H4 (cell line): ENCODE measurements at places on chromosomes 3 and 15. TPM values are rescaled to one million over a fixed set of nuclear protein-coding genes. Genes with fewer than 3 reads are reported as not detected.

DNA sequence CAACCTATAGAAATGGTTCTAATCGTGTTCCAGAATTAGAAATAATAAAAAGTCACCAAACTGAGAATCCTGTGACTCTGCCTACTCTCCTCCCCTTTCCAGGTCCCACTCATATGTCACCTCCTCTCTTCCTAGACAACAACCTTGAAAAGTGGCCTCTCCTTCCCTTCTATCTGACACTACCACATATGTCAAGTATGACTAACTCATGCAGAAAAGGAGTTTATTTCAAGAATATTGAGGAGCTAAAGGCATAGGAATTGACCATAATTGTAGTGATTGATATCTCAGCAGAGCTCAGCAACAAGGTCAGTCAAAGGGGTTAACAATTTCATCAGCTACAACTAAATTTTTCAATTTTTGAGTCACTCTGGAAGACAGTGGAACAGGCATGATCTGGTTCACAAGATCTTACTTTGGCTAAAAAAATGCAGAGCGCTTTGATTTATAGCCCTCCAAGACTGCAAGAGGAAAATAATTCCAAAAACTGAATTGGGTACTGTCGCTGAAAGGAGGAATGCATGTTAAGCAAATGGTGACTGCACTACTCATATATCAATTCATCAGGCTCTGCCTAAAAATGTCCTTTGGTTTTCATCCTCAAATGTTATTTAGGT, 160.6 kb upstream of the ARHGEF26 start:
- no peak for DNase-seq

DNA sequence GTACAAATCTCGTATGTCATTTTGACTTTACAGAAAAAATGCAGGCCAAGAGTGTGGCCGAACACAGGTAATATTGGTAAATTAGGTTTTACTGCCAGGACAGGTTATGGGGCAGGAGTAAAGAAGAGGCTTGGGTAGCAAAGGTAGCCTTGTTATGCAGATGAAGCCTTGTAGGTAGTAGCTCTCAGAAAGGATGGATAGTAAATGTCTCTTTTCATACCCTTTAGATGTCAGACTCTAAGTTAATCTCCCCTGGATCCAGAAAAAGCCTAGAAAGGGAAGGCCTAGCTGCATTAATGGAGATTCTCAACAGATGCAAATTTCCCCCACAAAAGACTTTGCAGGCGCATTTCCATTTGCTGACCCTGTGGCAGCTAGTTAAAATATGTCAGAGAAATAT, 1445.1 kb upstream of the CADM2 start:
- DNase-seq: no peak

GRCh38 chr3:6228958-6229683, 631.8 kb upstream of the GRM7 start:
- no peak for DNase-seq

DNA sequence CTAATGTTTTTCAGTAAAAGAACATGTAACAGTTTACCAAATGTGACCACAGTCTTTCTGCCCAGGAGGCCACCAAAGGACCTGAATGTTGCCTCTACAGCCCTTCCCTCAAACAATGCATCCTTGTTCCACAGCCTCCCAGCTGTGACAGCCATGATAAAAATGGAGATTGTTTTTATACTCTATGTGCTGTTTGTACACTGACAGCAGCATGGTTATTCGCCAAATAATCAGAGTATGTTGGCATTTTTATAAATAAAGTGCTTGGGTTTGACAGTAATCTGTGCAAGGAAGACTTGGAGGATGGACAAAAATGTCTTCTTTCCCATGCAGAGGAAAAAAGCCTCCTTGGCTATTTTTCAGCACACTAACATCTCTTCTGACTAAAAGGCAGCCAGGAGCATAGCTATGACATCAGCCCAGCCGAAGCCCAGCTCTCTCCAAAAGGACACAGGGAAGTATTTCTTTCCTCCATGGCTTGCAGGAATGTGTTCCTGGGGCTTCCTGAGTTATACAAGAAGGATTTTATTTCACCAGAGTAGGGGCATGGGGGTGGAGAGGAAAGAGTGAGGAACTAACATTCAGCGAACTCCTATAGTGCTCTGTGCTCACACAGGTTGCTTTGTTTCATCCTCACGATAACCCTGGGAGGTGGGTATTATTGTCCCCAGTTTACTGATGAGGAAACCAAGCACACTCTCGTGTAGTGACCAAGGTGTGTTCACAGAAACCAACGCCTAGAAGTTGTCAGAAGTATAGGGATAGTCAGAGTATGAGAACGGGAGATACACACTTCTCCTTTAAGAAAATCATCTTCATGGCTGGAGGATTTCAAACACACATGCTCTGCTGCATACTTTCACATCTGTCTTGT, 339.7 kb downstream of the MECOM start:
- DNase-seq: peak; percentile 25

GRCh38 chr3:12027184-12027846, 23.1 kb downstream of the SYN2 start:
- no peak for DNase-seq

DNA sequence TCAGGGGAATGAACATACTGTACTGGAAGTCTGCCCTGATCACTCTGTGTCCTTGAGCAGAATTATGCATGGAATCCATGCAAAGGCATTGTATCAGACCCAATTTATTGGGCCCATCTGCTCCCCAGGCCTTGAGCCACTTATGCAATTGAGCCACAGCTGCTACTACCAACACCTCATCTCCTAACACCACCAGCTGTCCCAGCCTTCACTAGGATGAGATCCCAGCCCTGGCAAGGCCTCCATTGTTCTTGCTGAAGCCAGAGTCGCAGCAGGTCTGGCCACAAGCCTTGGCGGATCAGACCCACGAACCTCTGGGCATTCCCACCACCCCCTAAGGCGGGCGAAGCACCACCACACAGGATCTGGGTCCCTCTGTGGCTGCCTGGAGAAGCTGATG, 9.2 kb upstream of the NME9 start:
- no peak for DNase-seq

- DNase-seq: no peak
These were observed 49.8 kb downstream of the EXOG start for GRCh38 chr3:38545983-38546382.

GRCh38 chr3:185484296-185484695, 14.5 kb downstream of the TMEM41A start:
- DNase-seq: no peak

DNA sequence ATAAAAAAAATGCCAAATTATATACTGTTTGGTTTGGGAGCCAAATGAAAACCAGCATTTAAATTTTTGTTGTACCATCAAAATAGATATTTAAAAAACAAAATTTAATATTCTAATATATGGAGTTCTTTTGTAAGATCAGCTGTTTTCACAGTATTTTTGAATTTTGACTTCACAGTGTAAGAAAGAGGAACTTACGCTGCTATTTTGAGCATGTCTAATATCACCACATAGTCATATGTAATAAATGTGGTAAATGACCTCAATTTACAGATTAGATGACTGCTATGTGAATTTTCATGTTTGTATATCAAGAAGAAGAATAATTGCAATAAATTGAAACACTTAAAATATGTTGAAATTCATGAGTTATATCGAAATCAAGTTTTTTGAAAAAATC, 189.6 kb downstream of the ARRDC4 start:
- DNase-seq: no peak

DNA sequence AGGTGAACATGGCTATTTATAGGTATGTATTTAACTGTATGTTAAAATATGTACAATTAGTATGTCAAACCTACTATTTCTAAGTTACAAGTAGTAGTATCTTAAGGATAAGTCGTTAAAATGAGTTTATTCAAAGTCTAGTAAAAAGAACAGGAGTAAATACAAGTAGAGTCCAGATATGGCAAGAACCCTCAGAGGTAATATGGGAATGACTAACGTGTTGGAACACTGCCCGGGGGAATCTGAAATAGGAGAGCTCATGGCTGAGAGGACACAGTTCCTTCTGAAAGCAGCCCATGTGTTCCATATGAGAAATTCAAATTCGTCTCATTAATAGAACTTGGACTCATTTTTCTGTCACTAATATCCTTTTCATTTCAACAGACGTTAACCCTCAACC, 158.8 kb downstream of the CLSTN2 start:
- peak; percentile 95 for DNase-seq

DNA sequence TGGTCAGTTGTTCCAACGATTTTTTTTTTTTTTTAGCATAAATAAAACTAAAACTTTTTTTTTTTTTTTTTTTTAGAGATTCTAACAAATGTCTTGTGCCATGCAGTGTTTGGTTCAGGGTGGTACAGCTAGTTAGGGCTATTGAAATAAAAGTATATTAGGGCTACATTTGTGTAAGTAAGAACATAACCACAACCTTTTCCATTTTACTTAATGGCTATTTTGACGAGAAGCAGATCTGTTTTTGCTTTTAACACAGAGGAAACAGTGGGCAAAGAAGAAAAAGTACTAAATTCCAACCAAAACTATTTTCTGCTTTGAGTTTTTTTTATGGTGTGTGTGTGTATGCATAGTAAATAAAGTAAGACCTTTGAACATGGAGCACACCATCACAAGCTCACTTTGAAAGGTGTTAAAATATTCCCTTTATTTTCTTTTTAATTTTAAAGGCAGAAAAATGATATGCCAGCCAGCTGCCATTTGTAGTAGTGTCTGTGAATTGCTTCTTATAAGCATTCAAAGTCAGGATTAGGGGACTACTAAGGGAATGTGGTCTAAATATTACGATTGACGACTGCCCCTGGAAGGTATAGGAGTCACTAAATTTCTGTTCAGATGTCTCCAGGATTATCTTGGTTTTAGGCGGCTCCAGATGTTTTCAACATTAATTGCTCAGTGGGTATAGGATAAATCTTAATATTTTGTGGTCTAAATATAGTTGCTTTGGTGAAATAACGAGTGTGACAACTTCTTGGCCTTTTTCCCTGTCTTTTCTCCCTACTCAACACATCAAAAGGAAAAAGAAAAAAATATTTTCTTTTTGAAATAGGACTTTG, 3.1 kb downstream of the RARB start:
- DNase-seq: no peak

GRCh38 chr15:79032656-79033055, 57.9 kb downstream of the RASGRF1 start:
- DNase-seq: no peak

CCR8 gene
- total RNA-seq: not detected in 2 replicates
